ENCODE measurements at places on chromosomes 1 and 21. TPM values are rescaled to one million over a fixed set of nuclear protein-coding genes. Genes with fewer than 3 reads are reported as not detected.

GRCh38 chr21:36791695-36792470 lies 93.0 kb downstream of the SIM2 start:
- peak; percentile 27 for DNase-seq

GRCh38 chr1:54415991-54416390 lies 9.8 kb upstream of the SSBP3 start:
- DNase-seq: no peak

GRCh38 chr1:227896710-227897655 lies 50.7 kb downstream of the WNT9A start:
- no peak for DNase-seq

DNA sequence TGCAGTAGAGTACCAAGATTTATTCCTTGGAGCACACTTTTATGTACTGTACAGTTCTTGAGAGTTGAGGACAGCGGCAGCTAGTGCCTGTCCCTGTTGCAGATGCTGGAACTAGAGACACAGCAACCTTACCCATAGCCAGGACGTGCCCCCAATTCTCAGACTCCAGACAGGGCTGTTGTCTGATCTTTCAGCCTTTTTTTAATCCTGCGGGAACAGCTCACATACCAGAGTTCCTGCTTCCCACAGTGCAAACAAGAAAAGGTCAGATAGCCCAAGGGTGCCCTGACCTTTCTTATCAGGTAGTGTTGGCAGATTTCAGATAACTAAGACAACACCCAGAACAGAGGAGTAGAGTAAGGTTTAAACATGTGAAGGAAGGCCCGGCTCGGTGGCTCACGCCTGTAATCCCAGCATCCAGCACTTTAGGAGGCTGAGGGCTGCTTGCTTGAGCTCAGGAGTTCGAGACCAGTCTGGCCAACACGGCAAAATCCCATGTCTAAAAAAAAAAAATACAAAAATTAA lies 78.5 kb downstream of the DOP1B start:
- DNase-seq: no peak

DNA sequence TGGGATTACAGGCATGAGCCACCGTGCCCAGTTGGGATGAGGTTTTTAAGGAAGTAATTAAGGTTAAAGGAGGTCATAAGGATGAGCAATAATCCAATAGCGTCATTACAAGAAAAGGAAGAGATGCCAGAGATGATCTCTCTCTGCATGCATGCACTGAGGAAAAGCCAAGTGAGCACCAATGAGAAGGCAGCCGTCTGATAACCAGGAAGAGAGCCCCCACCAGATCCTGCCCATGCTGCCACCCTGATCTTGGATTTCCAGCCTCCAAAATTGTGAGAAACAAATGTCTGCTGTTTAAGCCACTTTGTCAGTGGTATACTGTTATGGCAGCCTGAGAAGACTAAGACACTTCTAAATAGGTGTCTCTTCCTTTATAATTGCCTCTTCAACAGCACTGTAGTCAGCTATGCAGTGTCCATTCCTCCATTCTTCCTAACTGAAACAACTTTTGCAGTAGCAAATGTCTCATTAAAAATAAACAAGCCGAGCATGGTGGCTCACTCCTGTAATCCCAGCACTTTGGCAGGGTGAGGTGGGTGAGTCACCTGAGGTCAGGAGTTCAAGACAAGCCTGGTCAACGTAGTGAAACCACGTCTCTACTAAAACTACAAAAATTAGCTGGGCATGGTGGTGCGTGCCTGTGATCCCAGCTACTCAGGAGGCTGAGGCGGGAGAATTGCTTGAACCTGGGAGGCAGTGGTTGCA lies 216.2 kb upstream of the RUNX1 start:
- DNase-seq: no peak

- no peak for DNase-seq
These were observed 191.2 kb downstream of the GRIK1 start for GRCh38 chr21:29748391-29749167.

DNA sequence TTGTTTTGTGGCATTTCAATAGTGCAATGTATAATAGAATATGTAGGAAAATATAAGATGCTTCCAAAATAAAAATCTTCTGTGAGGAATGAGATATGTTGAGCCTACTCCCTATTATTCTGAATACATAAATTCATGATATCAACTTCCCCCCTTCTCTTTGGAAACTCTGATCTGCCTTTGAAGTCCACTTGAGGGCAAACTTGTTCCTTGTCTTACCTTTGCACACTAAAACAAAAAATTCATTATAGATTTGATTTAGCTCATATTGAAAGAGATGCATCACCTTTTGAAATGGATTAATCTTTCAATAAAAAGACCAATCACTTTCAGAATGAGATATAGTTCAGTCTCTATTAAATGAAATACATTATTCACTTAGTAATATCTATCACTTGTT lies 580.7 kb upstream of the ADGRL4 start:
- no peak for DNase-seq

Gene FBLIM1
- 43.4 TPM for total RNA-seq

Gene PROK1
- 1.6 TPM for total RNA-seq

Gene SPRR1B
- total RNA-seq: not detected

Gene BRDT
- total RNA-seq: not detected

Gene IL20
- total RNA-seq: not detected

Gene RPS6KA1
- total RNA-seq: 2.5 TPM

Gene CELA2A
- total RNA-seq: not detected

All from heart right ventricle (tissue), 16 donors.